ENCODE measurements at places on chromosomes 1 and 21.

GRCh38 chr1:153792631-153793041 is 17.4 kb downstream of the SLC27A3 start:
- DNase-seq, result no peak

DNA sequence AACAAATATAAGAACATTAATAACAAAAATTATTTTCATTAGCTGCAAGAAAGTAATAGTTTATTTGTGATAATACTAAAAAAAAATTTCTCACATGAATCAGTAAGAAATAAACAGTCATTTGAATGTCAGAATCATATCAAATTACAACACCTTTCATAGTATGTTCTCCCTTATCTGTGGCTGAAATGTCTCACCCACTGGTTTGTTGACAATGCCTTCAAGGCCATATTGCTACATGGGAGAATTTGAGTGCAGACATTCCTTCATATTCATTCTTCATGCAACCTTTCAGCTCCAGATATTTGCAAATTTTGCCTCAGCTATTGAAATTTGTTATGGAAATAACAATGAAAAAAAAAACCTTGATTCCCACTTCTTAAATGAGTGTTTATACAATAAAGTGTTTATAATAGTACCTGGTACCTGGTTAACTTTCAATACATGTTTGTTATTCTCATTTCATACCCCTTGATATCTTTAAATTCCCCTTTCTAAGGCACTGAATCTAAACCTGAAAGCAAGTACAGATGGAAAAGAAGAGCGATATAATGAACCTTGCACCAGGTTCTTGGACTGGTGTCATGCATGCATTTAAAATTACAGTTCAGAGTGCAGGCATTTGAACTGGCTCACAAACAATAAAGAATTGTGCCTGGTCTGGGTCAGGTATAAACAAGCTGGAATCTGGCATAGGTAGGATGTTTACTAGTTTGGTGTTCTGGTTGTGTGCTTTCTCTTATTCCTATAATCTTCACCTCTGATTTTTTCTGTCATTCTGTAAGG is 242.2 kb upstream of the ADGRL2 start:
- DNase-seq, result no peak

DNA sequence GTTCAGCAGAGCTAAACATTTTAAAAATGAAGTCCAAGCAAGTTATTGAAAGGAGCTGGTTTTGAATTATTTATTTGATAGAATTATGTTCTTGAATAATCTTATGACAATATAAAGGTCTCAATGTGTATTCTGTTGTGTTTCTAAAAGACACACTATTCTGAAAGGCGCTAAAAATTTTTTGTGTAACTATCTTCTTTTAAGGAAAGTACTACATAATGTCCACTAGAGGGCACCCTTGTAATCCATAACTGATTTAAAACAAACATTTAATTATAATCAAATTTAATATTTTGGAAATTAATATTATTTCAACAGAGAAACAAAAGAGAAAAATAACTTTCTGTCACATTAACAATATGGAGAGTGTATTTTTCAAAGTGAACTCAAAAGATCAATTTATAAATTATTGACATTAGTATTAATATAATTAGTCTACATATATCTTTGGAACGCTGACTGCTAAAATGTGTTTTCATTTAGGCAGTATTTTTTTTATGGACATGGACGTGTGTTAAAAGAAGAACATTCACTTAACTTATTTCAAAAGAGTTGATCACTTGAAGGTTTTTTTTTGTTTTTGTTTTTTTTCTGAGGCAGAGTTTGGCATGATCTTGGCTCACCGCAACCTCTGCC is 248.4 kb downstream of the DENND1B start:
- DNase-seq, result no peak

GRCh38 chr1:113676524-113676923 is 82.8 kb downstream of the PHTF1 start:
- no peak for DNase-seq

- no peak for DNase-seq
Observed at GRCh38 chr1:217140041-217140901, 417.0 kb upstream of the ESRRG start.

DNA sequence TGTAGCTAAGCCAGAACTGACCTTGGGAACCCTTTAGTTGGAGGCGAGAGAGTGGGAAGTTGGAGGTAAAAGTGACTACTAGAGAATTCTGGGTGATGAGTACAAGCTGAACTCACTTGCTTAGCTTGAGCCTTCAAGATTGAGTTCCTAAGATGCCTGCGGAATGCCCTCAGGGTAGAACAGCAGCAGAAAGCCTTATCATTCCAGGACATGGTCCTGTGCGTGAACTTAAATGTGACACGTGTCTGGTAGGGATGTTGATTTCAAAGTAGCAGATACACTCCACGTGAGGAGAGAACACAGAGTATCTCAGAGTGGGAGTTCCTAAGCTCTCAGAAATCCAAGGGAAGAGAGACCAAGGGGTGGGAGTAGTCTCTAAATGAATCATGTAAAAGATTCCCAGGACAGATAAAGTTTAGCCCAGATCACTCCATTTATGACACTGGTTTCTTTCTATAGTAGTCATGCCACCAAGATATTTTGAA is 60.1 kb downstream of the KCNK1 start:
- DNase-seq, result no peak

GRCh38 chr1:232589111-232589811 is 40.7 kb downstream of the SIPA1L2 start:
- no peak for DNase-seq

DNA sequence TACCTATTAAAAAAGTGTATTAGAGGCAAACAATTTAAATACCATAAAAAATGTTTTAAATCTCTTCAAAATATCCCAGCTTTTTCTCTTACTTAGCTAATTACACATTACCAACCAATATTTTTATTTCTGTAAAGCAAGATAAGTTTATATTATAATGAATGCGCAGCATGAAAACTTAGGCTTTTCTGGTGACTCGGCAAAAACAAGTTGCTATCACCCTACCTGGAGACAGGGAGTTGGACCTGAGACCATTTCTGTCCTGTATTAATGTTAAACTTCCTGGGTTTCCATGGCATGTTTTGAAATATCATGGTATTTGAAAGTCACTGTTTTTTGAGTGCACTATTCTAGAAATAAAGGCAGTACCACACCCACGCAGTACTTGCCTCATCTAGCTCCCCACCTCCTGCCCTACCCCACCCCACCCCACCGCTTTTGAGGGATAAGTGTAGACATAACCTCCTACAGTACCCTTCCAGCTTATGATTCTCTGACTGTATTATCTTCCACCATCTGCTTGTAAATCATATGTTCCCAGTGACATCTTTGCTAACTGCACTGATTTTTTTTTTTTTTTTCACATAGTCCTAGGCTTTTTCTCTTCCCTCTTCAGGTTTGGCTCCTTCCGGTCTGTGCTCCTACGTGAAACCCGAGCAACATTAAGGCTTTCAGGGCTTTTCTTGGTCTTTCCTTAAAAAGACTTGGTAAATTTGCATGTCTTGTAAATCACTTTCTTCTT is 77.5 kb downstream of the PHTF1 start:
- no peak for DNase-seq

GRCh38 chr1:245894843-245895242 is 612.2 kb downstream of the SMYD3 start:
- DNase-seq, result no peak

DNA sequence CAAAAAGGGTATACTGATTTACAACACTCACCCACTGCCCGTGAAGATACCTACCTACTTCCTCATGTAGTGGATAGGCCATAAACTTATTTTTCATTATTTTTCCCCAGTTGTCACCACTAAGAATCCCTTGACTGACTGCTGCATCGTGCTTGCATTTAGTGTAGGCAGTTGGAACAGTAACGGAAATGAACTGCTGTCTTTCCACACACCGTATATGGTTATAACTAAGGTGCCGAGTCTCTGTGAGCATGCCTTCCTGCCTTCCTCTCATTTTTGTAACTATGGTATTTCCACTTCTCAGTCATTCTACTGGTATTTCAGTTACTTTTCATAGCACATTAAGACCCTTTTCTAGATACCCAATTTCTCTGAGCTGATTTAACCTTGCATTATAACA is 36.4 kb downstream of the SLC35F3 start:
- DNase-seq, result no peak

DNA sequence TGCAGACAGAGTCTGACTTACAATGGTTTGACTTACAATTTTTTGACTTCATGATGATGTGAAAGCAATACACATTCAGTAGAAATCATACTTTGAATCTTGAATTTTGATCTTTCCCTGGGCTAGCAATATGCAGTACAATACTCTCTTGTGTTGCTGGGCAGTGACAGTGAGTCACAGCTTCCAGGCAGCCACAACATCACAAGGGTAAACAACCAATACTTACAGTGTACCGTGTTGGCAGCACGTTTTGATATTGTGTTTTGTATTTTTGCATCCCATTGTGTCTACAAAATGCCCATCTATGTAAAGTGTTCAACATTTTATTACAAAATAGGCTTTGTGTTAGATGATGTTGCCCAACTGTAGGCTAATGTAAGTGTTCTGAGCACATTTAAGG is 150.9 kb downstream of the NTMT2 start:
- no peak for DNase-seq

- no peak for DNase-seq
Observed at GRCh38 chr1:3212453-3213355, 143.7 kb downstream of the PRDM16 start.

GRCh38 chr1:114344656-114345055 is 166.3 kb downstream of the TRIM33 start:
- no peak for DNase-seq

DNA sequence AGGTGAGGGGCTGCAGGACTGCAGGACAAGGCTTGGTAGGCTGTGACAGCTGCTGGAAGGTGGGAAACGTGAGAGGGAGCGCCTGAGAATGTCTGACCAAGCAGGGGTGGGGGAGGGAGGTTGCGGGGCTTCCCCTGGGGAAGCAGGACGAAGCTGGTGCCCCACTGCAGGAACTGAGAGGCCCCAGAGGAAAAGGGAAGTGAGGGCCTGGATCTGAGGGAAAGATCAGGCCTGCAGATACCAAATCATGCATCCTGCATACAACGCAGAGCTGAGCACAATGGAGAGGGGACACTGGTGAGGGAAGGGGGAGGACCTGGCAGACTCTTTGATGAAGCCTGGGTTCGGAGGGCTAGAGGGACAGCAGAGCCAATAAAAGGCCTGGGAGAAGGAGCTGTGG is 65.7 kb upstream of the BACE2 start:
- no peak for DNase-seq
